ENCODE measurements at places on chromosomes 2 and 18. TPM values are rescaled to one million over a fixed set of nuclear protein-coding genes. Genes with fewer than 3 reads are reported as not detected.

The ADD2 gene
- 23.6 TPM for total RNA-seq

The SCN3A gene
- not detected for total RNA-seq

The ABCA12 gene
- total RNA-seq: 0.19 TPM

The ITGAV gene
- 58.0 TPM for total RNA-seq

The NEB gene
- 0.18 TPM for total RNA-seq

The RAB10 gene
- total RNA-seq: 329 TPM

The CHRNG gene
- total RNA-seq: not detected

The KIAA2012 gene
- total RNA-seq: not detected

The SEPTIN10 gene
- 73.0 TPM for total RNA-seq

The RFX8 gene
- total RNA-seq: not detected

The SULT1C4 gene
- not detected for total RNA-seq

Data from A549 treated with DMSO at 1 μM for 4 hours (cell line).